ENCODE measurements at places on chromosomes 4 and X.

DNA sequence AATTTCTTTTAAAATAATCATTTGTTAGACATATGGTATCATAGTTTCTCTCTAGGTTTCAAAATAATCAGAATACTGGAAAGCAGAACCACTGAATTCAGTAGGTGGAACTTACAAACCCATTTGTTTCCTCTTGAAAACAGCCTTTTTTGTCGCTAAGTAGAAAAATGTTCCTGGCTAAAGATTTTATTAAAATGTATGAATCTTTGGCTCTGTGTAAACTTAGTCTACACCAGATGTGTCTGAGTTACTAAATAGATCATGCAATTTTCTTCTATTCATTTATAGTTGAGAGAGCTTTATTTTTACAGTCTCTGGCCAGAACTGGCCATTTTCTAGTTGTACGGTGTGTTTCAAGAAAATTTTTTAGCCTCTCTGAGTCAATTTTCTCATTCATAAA, 1.0 kb downstream of the CYSLTR1 start:
- DNase-seq, result no peak

DNA sequence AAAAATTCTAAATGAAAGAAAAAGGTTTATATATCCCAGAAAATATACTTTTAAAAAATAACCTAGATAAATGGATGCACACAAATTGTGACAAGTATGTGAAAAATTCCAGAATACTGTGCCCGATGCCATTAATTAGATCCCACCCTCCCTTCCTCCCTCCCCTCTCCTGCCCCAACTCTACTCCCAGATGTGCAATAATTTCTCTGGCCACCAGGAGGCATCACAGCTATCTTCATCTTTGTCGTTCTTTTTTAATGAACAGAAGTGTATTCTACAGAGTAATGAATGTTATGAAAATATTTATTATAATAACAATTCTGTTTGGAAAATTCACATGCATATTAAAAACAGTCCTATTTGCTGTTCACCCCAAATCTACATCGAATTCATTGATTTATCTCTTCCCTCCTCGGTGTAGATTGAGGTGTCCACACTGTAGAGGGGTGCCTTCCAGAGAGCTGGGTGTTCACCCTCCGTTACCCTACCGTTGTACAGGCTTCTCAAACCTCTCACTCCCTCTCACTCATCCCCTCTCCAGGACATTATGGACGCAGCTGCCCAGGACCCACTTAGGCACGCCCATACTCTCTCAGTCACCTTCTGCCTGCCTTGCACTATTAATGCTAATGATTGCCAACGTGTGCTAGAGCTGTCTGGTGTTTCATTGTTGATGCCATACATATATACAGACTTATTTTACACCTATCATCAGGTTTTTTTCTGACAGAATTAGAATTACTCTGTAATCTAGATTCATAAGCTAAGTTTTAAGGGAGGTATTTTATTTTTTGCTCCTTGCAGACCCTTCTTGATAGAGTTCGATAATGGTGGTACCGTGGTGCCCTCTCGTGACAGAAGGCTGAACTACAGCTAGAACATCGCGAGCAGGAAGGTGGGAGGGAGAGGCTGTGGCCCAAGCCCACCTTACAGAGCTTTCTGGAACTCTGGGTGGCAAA, 14.1 kb downstream of the RAB40AL start:
- DNase-seq, result peak; percentile 42

DNA sequence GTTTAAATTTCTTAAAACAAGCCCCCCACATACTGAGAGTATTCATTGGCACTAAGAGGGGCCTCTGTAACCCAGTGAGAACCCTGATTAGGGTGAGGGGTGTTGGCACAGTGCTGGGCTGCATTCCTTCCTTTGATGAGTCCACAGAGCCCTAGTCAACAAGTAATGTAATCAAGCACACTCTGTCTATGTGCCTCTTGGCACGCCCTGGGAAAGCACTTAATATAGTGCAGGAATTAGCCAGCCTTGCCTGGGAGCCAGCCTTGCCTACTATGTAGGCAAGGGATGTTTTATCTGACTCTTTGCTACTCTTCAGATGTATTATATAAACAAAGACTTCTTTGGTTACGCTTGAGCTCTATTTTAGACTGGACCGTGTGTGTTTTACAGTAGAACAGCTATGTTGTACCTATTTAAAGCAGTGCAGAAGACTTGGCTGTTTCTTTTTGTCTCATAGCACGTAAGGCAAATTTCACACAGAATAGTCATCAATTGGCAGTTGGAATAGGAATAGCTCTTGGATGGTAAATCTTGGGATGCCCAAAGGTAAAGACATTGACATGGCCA, 64.3 kb downstream of the FRAS1 start:
- DNase-seq, result no peak

- DNase-seq, result no peak
Measured at GRCh38 chr4:10184041-10184440, 67.4 kb upstream of the WDR1 start.

DNA sequence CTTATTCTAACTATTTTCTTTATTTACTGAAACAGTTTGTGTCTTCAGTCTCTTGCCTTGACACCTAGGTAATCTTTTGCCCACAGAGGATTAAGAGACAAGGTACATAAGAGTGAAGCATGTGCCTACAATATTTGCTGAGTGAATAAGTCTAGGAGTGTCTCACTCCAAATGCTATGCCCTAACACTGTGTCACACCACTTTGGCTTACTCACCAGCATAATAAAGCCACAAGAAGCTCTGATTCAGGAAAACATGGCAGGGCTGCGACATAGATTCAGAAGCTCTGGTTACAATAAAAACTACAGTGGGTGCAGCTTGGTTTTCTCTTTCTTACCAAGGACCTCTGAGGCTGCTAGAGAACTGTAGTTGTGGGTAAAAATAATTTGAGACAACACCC, 127.1 kb downstream of the RBM46 start:
- DNase-seq, result no peak

- no peak for DNase-seq
Measured at GRCh38 chr4:102945066-102945465, 74.4 kb downstream of the SLC9B1 start.

GRCh38 chr4:5568931-5569330, 139.4 kb downstream of the EVC2 start:
- DNase-seq, result no peak

DNA sequence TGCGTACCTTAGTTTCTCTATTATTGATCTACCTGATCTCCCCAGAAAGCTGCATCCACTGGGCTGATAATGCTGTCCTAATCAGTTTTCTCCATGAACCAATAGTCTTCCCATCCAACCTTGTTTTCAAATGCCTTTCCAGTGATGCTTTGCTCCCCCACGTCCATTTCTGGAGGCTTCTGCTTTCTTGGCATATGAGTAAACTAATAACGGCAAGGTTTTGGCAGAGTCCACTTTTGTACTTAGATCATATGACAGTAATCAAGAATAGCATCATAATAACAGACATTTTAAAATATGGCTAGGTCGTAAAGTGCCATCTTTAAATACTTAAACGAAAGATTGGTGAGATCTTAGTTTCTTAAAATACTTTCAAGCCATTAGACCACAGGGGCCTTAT, 38.4 kb upstream of the FAM9B start:
- no peak for DNase-seq
